NCI-H2107 (cell line): ENCODE measurements at places on chromosomes 13 and 19.

DNA sequence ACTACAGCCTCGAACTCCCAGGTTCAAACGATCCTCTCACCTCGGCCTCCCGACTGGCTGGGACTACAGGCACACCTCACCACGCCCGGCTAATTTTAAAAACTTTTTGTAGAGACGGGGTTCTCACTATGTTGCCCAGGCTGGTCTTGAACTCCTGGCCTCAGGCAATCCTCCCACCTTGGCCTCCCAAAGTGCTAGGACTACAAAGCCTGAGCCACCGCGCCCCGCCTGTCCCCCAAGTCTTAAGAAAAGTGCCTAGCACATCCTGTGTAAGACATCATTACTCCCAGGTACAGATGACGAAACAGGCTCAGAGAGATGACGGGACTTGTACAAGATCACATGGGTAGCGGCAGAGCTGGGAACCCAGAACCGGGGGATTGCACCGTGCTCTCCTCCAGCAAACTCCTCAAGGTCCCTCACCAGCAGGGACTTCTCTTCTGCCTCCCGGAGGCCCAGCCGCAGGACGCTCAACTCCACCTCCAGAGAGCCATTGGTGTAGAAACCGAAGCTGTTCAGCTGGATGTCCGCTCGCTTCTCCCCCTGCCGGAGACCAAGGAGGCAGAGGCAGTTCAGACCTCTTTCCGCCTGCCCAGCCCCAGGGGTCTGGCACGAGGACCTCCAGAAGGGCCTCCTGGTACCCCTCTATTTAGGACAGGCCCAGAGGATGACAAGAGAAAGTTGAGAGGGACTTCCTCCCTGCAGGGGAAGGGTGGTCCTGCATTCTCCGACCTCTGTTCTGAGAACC is 1.0 kb downstream of the GPR108 start:
- DNase-seq = no peak

DNA sequence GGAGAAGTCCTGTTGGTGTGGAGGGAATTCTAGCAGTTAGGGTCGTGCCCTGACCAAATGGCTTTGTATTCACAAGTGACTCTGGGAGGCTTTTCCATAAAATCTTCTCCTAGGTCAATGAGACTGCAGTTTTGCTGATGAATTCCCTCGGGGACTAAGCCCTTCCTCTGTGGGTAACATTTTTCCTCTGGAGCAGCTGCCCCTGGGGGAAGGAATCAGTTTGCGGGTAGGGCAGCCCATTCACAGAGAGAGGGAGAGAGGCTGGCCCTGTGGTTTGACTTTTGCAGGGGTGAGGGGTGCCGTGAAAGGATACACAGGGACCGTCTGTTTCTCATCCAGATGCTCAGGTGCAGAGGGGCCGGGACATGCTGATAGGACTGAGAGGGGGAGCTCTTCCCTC is 67.3 kb downstream of the ERICH6B start:
- no peak for DNase-seq

DNA sequence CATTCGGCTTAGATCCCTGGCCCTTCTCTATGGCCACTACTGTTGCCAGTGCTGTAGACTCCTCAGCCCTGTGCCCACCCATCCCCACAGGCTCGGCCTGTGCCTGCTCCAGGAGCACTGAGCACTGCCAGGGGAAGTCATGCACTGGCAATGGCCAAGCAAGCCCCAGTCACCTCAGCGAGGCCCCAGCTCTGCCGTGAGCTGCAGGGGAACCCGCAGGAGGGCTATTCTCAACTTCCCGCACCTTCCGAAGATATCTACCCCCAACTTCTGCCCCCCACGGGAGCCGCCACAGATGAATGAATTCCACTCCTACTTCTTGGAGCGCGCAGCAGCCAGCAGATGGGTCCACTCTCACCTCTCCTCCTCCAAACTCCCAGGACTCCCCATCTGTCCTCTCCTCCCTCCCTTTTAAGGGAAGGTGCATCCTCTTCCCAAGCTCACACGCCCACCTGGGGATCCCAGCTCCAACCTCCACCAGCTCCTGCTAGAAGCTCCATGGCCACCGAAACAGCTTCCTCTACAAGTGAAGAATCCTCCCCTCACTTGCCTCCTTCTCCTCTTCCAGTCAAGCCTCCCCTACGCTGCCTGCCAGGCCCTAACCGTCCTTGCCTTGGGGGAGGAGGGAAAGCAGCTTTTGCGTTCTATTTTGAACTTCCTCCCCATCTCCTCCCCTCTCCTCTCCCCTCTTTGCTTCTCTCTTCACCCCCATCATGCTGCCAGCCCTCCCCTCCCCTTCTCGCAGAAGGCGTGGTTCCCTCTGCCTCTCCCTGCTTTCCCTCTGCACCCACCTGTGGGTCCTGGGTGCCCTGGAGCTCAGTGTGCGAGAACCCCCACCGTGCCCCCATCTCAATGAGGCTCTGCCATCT is 52.2 kb downstream of the PEPD start:
- DNase-seq = no peak

GRCh38 chr13:30806784-30807183 is 71.4 kb downstream of the ALOX5AP start:
- no peak for DNase-seq

DNA sequence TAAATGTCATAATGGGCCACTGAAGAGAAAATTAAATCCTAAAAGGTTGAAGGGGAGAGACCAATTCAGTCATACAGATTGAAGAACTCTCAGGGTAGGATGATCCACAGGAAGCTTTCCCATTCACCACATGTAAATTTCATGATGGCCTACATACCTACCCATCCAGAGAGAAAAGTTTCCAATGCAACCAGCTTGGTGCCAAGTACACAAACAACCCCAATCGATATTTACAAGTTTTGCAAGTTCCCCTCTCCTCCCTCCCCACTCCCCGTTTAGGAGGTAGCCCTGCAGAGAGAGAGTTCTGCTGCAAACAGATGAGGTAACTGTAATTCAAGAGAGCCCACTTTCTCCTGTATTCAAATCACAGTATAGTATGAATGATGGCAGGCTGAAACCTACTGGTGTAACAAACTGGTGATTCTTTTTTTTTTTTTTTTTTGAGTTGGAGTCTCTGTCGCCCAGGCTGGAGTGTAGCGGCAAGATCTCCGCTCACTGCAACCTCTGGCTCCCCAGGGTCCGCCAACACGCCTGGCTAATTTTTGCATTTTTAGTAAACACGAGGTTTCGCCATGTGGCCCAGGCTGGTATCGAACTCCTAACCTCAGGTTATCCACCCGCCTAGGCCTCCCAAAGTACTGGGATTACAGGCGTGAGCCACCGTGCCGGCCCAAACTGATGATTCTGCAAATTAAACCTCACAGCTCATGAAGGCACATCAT is 14.4 kb downstream of the FOXO1 start:
- no peak for DNase-seq

- DNase-seq = no peak
Observed at GRCh38 chr19:14107581-14108461, 9.7 kb downstream of the PRKACA start.

GRCh38 chr13:32824675-32825074 is 191.5 kb upstream of the KL start:
- DNase-seq = no peak

DNA sequence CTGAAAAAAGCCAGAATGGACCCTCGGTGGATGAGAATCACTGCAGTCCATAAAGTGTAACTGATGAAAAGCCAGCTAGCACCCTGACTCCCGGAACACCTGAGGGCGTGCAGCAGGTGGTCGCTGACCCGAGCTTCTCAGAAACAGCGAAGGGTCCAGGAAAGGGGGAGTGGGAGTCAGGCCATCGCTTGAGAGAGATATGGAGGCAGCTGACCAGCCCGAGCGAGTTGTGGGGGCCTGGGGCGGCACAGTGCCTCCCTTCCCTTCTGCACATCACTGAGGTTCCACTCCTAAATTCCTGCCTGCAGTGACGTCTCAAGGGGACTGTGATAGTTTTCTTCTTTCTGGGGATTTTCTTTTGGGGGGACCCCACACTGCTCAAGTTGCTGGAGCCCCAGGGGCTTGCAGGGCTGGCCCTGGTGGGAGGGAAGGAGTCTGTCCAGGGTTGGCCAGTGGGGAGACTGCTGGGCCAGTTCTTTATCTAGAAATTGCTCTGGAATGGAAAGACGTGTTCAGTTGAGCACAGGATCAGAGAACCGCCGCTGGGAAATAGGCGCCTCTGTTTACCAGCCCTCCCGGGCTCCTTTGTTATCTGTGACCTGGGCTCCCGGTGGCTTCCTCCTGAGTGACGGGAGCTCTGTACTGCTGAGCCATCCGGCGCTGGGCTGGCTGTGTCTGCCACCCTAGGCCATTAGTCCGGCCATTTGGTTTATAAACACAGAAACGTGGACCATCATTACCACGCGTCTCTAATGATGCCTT is 71.3 kb downstream of the RAB20 start:
- no peak for DNase-seq

DNA sequence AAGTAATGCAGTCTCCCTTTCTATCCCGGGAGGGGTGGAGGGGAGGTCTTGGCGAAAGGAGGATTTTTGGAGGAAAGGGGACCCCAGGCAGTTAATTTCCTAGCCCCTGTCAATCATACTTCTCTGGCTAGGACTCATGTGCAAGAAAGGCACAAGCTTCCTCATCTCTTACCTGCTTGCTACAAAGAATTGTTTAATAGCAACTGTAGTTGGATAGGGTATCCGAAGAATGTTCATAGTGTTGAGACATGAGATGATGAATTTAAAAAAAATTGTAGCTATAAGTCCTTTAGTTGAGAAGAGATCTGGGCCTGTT is 525 bp downstream of the BORA start:
- no peak for DNase-seq

GRCh38 chr19:14369399-14370168 is 11.7 kb upstream of the ADGRE5 start:
- no peak for DNase-seq

DNA sequence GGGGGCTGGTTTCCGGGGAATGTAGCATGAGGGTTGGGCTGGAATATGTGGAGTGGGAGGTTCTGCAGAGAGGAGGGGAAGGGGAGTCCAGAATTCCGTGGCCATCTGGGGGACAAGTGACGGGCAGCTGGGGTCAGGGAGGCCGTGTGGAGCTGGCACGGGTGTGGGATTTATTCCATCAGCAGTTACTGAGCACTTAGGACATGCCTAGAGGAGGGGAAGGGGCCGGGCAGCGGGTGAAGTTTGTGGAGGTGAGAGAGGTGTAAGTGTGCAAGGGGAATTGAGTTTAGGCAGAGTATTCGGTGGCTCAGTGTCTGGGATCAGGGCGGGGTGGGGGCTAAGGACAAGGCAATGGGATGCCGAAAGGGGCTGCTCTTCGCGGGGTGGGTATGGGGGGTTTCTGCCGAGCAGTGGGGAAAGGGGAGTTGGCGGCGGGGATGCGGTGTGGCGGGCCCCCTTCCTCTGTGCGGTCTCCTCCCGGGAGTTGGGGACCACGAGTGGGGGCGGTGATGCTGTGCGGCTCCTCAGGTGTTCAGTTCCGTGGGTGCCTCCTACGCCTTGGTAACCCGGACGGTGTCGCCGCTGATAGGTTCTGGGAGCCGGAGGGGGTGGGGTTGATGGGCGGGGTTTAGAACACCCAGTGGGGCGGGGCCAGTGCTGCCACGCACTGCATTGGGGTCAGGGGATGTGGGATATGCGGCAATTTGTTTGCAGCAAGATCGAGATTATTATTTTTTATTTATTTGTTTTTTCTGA is 5.4 kb downstream of the CCDC61 start:
- no peak for DNase-seq

- DNase-seq = no peak
Observed at GRCh38 chr19:46350758-46351159, 3.9 kb downstream of the PPP5C start.

- DNase-seq = no peak
Observed at GRCh38 chr13:20197361-20197834, 4.7 kb upstream of the GJB2 start.

- DNase-seq = no peak
Observed at GRCh38 chr13:77548095-77548494, 12.6 kb downstream of the SCEL start.

GRCh38 chr13:42883771-42884467 is 102.5 kb downstream of the FAM216B start:
- DNase-seq = peak; percentile 16

- no peak for DNase-seq
Observed at GRCh38 chr19:4068047-4068966, 1.6 kb upstream of the ZBTB7A start.

- no peak for DNase-seq
Observed at GRCh38 chr13:98976941-98977340, 923 bp downstream of the DOCK9 start.

DNA sequence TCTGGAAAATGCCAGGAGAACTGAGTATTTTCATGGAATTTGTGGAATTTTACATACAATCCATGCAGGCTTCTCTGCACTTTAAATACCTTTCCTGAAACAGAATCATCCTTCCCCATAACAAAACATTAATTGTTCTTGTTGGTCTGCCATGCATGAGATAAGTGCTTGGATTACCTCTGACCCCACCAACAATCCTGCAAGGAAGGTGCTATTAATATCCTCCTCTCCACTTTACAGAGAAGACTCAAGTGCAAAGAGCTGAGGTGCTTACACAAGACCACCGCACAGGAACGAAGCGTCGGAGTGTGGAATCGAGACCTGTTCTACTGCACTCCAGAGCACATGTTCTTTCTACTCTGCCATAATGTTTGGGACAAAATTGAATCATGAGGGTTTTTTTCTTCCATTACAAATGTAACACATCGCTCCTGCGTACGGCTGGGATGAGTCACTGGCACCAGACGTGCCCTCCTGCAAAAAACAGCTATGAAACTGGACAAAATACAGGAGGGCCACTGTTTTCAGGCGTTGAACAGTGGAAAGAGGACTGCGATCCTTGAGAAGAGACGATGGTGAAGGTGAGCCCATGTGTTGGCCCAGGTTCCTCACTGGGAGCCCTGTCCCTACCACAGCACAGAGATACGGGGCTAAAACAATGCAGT is 12.9 kb upstream of the LRRC4B start:
- DNase-seq = no peak

- DNase-seq = no peak
Observed at GRCh38 chr19:38869836-38870607, 8.1 kb downstream of the RINL start.

- DNase-seq = no peak
Observed at GRCh38 chr19:58305932-58306323, 751 bp downstream of the ERVK3-1 start.

- DNase-seq = no peak
Observed at GRCh38 chr19:10852098-10852800, 4.0 kb downstream of the C19orf38 start.

- no peak for DNase-seq
Observed at GRCh38 chr13:97379386-97379785, 54.6 kb upstream of the RAP2A start.

DNA sequence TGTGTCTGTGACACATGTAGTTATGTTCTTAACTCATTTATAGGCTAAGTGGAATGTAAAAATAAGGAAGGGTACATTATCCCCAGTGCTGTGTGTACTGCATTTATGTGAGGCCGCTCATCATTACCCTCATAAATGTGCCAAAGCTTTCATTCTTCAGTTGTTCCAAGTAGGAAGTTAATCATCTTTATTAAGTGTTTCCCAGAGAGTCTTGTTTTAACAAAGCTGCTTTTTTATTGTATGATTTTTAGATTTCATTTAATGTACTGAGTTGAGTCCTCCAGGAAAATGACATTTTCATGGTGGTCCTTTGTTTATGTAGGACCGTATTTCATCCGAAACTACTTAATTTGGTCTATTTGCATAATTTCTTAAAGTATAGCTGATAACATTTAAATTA is 379.8 kb downstream of the DLEU7 start:
- DNase-seq = no peak
